ENCODE measurements at places on chromosomes 6 and 20.

- DNase-seq, result no peak
Observed at GRCh38 chr20:64068386-64069208, 5.6 kb downstream of the TCEA2 start.

DNA sequence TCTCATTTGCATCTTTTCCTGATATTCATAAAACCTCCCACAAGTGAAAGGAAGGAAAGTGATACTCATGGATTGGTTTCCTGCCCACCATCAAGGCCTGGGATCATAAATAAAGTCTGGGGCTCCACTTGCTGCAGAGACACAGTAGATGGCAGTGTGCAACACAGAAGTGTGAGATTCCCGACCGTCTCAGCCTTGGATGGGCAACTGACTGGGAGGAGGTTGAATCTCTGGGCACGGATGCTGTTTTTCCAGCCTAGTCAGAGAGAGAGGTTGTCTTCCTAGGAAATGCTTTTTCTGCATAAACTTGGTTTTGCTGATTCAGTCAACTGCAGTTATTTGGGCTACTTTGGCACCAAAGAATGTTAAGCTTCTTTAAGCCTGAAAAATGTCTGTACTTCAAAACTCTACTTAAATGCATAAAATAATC is 9.9 kb upstream of the RFPL4B start:
- DNase-seq, result no peak

DNA sequence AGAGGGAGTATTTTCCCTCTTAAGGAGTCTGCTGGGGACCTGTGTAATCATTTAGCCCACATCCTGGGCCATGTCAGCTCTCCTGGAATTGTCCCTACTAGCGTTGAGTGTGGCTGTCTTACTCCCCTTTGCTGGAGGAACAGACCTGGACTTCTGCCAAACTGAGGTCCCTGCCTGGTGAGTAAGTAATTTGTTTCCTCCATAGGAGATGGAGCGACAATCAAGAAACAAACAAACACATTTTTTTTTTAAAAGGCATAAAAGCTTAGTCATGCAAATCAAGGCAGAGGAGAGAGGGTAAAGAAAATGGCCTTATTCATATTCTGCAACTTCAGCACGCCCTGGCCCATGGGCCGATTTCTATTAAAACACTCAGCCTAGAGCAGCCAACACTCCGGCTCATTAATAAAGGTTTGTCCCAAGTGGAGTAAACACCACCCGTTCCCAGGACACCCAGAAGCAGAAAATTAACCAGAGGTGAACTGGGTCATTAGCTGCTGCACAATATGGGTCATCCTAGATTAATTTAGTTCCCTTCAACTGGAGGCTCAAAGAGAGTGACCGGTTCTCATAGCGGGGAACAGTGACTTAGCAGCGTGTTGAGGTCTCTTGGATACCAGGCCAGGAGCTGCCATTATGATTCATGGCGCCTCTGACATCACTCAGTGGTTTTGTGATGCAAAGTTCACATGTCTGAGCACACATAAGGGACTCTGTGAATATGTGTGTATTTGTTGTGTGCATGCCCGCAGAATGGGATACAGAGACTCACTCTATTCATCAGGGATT is 165.0 kb upstream of the SULF2 start:
- no peak for DNase-seq

- no peak for DNase-seq
Observed at GRCh38 chr6:151054306-151054705, 185.5 kb upstream of the AKAP12 start.

- DNase-seq, result no peak
Observed at GRCh38 chr6:99014061-99014460, 66.3 kb upstream of the FBXL4 start.

DNA sequence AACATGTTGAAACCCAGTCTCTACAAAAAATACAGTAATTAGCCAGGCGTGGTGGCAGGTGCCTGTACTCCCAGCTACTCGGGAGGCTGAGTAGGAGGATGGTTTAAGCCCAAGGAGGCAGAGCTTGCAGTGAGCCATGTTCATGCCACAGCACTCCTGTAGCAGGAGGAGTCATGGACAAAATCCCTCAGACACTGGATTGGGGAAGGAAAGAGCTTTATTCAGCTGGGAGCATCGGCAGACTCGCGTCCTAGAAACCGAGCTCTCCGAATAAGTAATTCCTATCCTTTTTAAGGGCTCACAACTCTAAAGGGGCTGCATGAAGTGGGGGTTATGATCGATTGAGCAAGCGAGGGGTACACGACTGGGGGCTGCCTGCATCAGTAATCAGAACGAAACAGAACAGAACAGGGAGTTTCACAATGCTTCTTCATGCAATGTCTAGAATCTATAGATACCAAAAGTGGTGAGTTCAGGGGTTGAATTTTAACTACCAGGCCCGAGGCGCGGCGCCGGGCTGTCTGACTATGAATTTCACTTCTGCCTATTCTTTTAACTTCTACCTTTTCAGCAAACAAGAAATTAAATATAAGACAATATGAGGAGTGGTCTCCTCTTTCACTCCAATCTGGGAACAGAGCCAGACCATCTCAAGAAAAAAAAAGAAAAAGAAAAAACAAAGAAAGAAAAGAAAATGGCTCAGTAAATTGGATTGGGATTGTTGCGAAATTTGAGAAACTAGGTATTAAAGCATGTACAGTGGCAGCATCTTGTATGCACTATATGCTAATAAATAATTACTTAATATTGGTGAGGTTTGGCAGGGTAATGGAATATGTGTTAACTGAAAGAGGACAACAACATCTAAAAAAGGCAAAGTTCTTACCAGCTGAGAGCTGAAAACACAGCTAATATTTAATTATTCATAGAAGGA is 23.6 kb downstream of the HMGN4 start:
- DNase-seq, result no peak

DNA sequence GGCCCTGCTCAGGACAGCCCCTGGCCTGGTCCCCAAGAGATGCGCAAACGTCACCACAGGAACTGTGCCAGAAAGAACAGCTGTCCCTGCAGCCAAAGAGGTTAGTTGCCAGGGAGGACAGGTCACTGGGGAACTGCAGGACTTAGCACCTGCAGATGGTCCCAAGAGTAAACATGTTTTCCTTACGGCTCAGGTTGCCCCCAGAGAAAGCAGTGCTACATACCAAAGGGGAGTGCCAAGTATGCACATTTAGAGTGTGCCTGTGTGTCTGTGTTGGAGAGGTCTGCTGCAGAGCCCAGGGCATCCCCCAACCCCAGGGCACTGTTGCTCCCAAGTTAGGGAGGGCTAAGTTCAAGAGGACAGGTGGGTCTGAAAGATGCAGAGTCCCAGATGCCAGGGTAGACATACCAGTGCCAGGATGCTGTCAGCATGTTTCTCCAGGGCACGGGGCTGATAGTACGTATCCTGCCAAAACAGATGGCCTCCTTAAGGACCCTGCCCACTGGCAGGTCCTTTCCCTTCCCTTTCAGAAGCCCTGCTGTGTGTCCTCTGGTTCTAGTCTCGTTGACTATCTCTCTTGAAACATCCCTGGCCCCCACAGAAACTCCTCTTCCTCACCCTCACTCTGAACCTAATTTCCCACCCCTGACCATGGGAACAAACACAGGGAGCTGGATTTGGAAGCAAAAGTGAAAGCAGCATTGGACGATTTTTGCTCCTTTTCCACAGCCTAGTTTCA is 1.3 kb downstream of the ABHD16A start:
- DNase-seq, result no peak

GRCh38 chr6:106070636-106071035 is 15.5 kb upstream of the PRDM1 start:
- no peak for DNase-seq

DNA sequence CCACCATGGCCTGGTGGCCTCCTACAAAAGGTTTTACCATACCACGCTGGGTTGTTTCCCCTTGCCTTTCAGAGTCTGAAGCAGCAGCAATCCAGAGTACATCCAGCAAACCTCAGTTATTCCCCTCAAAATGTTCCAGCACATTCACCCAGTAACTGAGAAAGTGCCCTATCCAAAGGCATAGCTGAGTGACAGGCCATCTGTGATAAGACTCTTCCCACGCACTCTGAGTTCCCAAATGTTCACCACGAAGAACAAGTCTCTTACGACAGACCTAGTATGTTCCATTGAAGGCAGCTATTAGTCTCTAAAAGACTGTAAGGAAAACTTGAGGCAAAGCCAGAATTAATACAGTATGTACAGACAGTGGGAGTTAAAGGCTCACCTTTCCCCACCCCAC is 31.6 kb upstream of the C20orf144 start:
- no peak for DNase-seq

GRCh38 chr20:56860413-56860812 is 231.3 kb downstream of the TFAP2C start:
- no peak for DNase-seq

GRCh38 chr6:2385471-2385983 is 140.1 kb upstream of the GMDS start:
- DNase-seq, result no peak

- DNase-seq, result no peak
Observed at GRCh38 chr6:1407499-1407990, 18.2 kb downstream of the FOXF2 start.

Data from stimulated activated CD8-positive, alpha-beta memory T cell treated with anti-CD3 and anti-CD28 coated beads, Interleukin-7, amount 100 ng/mL, for 1 hour (primary cell).